ENCODE measurements at places on chromosomes 4 and X.
A peak's percentile ranks its signal among the peaks of the same experiment; 100 is the strongest.

- peak; percentile 88 for DNase-seq
Measured at GRCh38 chr4:53055274-53055673, 193.2 kb downstream of the RASL11B start.

DNA sequence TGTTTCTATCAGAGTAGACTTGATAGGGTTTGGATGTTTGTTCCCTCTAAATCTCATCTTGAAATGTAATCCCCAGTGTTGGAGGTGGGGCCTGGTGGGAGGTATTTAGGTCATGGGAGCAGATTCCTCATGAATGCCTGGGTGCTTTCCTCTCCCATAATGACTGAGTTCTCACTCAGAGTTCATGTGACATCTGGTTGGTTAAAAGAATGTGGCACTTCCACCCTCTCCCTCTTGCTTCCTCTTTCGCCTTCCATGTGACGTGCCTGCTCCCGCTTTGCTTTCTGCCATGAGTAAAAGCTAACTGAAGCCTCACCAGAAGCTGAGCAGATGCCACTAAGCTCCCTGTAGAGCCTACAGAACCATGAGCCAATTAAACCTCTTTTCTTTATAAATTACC is 47.3 kb upstream of the SRPX start:
- no peak for DNase-seq

GRCh38 chr4:138647433-138647832 is 368.1 kb upstream of the NOCT start:
- DNase-seq: no peak

DNA sequence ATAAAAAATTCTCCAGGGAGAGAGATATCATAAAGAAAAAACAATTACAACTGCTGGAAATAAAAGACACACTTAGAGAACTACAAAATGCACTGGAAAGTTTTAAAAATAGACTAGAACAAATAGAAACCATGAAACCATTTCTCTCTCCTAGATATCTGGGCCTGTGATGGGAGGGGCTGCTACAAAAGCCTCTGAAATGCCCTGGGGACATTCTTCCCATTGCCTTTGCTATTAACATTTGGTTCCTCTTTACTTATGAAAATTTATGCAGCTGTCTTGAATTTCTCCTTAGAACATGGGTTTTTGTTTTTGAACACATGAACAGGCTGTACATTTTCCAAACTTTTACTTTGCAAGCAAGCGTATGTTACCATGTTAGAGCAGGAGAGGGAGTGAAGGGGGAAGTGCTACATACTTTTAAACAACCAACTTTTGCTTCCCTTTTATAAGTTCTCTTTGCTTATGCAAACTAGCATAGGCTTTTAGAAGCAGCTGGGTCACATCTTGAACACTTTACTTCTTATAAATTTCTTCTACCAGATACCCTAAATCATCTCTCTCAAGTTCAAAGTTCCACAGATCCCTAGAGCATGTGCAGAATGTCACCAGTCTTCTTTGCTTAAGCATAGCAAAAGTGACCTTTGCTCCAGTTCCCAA is 47.9 kb upstream of the PACRGL start:
- no peak for DNase-seq
